ENCODE measurements at places on chromosomes 11 and 22. TPM values are rescaled to one million over a fixed set of nuclear protein-coding genes. Genes with fewer than 3 reads are reported as not detected.

ALKBH3 gene
- total RNA-seq = 59.2 TPM

SCARF2 gene
- 11.0 TPM for total RNA-seq

ANO1 gene
- total RNA-seq = 0.19 TPM

KCTD14 gene
- 0.48 TPM for total RNA-seq

LGALS1 gene
- total RNA-seq = 2,855 TPM

SYT12 gene
- total RNA-seq = not detected

TRPC6 gene
- under 0.01 TPM for total RNA-seq

CASP1 gene
- total RNA-seq = 9.6 TPM

PRR14L gene
- total RNA-seq = 32.8 TPM

OR10D3 gene
- not detected for total RNA-seq

PNPLA2 gene
- total RNA-seq = 59.4 TPM

All from vein endothelial cell (primary cell).